ENCODE measurements at places on chromosomes 3 and 15. TPM values are rescaled to one million over a fixed set of nuclear protein-coding genes. Genes with fewer than 3 reads are reported as not detected.

The IMPG2 gene
- 0.71 TPM for polyA plus RNA-seq

GRCh38 chr15:97082830-97083229 lies 752.3 kb downstream of the NR2F2 start:
- no peak for DNase-seq

The ACTRT3 gene
- 2.1 TPM for polyA plus RNA-seq

DNA sequence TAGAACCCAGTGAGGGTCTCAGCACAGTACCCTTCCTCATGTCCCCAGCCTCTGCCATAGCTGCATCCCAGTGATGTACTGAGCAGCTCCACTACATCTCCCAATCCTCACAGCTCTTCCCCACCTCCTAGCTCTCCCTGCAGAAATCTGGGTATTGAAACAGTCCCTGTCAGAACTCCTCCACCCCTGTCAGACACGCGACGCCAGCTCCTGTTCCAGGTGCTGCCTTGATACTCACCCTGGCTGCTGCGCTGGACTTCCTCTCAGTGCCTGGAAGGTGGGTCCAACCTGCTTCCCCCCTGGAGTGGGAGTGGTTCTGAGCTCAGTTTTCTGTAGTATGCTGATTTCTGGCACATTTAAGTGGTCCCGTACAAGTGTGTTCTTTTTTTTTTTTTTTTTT lies 160.9 kb upstream of the SLCO3A1 start:
- DNase-seq, result no peak

DNA sequence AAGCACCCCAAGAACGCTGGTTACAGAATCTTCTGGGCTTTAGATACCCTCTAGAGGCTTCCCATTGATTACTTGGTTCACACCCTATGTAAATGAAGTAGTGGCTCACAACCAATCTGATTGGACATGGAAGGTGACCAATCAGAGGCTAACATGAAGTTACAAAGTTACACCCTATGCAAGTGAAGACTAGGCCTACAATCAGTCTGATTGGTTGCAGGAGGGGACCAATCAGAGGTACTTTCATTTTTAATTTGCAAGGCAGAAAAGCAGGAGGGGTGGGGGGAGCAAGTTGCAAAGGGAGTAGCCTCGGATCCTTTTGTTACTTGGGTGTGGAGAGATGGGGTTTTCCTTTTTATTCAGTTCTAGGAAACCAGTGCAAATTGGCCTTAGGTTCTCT lies 11.1 kb upstream of the RTP2 start:
- no peak for DNase-seq

The MOBP gene
- polyA plus RNA-seq, result 0.26 TPM

DNA sequence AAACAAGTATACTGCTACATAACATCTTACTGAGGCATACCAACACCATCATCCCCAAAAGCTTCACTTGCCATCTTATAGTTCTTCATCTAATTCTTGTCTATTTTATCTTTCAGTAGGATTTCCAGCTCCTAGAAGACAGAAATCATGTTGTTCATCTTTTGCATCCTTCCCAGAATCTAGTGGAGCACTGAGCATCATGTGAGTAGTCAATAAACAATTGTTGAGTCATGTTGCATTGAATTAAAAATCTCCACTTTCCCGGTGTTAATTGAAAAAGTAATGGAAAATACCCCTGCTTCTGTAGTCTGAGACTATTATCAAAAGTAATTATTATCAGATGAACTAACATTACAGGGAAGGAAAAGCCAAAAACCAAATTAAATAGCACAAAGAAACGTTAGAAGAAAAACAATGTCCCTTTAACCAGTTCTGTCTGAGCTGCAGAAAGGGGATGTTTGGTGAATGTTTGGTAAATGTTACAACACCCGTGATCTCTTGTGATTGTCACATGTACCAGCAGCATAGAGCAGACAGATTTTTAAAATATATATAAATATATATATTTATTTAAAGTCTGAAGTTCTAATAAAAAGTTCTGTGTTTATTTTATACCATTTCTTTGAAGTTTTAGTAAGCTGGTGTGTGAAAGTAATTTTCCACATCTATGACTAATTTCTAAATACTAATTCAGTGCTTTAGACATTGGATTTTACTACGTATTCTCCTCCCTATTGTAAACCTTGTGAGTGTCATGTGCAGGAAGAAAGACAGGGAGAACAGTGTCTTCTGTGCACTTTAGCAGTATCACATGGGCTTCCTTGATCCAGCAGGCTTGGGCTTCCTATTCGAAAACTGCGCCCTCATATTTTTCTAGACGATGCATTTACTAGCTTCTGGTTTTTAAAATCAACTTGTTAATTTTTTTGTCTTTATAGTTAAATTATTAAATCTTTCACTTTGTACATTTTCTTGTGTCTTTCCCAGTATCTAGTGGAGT lies 85.6 kb downstream of the RAP2B start:
- no peak for DNase-seq

The ARHGAP31 gene
- polyA plus RNA-seq, result 32.8 TPM

DNA sequence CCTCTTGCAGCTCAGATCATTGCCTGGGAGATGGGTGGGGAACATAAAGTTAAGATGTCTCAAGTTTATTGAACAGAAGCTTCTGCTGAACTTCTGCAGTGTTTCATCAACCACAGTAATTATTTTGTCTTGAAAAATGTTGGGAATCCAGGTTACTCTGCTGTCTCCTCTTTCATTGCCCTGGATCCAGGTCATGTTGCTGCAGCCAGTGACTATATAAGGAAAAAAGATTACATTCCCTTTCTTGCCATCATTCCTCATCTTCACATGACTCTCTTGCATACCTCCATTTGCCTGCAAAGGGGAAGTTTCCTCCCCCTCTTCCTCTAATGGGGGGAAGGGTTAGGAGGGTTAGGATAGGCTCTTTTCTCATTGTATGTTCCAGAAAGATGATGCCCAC lies 15.1 kb downstream of the GMNC start:
- DNase-seq, result no peak

GRCh38 chr3:196431181-196432136 lies 768 bp downstream of the UBXN7 start:
- DNase-seq, result peak; percentile 53
